ENCODE measurements at places on chromosomes 3 and 15. TPM values are rescaled to one million over a fixed set of nuclear protein-coding genes. Genes with fewer than 3 reads are reported as not detected.

EHHADH gene
- total RNA-seq: 5.6 TPM

- DNase-seq: no peak
Observed at GRCh38 chr3:25665315-25666280, 891 bp upstream of the TOP2B start.

DNA sequence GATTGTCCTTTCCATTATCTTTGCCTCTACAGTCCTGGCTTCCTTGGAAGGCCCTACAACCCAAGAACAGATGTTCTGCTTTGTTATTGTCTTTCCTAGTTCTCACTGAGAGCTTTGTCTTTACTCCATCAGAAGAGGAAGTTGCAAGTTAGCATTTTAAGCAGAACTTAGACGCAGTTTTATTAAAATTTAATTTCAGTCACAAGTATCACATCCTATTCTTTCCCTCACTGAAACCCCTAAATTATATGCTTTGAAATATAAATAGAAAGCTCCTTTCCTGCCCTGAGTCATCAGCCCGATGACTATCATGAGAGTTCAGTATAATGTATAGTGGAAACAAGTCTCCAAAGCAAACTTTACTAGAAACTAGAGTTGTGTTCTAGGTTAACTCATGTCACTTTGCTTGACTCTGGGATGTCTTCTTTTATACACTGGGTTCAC is 291.2 kb upstream of the RBMS3 start:
- DNase-seq: no peak

- no peak for DNase-seq
Observed at GRCh38 chr15:46120713-46121112, 485.9 kb downstream of the SQOR start.

OTOL1 gene
- not detected for total RNA-seq

Measured in MG63 (cell line).